K562 (cell line): ENCODE measurements at places on chromosomes 5 and 9.

- DNase-seq: no peak
Observed at GRCh38 chr9:83372957-83373356, 165.2 kb downstream of the FRMD3 start.

- no peak for DNase-seq
Observed at GRCh38 chr5:169474226-169474625, 109.3 kb upstream of the SPDL1 start.

GRCh38 chr5:533955-534742, 9.9 kb upstream of the SLC9A3 start:
- DNase-seq: no peak

DNA sequence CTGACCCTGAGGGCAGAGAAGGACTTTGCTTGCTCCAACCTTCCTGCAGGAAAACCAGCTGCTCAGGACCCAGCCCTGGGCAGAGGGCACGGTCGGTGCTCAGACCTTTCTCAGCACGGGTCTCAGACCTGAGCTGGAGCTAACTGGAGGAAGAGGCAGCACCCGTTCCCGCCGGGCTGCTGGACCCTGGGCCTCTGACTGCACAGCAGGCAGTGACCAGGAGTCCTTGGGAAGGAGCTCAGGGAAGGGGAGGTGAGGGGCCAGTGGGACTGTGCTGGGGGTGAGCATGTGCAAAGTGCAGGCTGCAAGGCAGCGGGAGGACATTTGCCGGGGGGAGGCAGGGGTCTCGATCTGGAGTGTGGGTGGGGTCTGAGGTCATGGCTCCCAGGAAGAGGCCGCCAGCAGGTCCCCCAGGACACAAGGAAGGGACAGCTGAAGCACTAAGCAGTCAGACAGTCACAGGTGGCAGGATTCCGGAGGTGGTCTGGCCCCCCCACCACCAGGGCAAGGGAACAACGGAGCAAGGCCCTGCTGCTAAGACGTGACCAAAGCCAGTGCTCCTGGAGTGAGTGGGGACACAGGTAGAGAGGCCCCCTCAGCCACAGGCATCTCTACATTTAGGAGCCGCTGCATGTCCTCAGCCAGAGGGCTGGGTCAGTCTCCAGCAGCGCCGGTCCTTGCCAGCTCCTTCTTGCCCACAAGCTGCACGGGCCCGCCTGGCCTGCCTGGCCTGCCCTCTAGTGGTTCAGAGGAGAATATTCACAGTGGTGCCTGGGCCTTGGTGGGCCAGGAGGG, 4.8 kb upstream of the DPM2 start:
- DNase-seq: peak; percentile 67

GRCh38 chr9:126474786-126475485, 138.8 kb upstream of the LMX1B start:
- no peak for DNase-seq

DNA sequence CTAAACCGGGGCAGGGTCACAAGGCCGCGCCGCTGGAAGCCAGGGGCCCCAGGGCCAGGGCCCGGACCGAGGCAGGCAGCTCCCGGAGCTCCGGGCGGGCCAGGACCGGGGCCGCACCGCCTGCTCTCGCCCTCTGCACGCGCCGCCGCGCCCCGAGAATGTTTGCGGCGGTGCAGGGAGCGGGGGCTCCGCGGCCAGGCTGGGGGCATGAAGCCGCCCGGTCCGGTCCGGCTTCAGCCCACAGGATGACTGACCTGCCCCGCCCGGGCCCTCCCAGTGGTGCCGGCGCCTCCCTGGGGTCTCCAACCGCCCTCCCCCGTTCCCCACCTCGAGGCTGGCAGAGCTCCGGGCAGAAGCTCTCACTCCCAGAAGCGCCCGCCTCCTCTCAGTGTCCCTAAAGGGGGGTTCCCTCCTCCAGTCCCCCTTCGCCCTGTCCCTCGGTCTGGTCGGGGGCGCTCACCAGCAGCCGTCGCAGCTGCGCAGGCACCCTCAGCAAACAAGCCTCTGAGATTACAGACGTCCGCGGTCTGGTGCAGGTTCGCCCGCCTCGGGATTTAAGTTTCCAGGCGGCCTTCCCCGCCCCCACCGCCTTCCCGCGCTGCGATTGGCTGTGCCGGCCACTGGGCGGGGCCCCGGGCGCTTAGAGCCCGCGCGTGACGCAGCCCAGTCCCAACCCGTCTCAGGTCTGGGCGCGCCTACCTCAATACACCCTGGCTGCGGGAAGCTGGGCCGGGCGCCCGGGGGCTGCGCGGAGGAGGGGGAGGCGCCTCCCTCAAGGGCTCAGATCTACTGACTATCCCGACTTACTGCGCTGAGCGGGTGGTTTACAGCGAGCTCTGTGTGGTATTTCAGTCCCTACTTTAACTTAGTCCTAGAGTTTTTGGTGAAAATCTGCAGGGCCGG, at the start of gene CTSV:
Gene CTSV (minus strand): TSS at position 532 of the 903 bp plus-strand sequence. CDS start 1,099 bp downstream, outside the sequence.
- peak; percentile 99 for DNase-seq

- DNase-seq: no peak
Observed at GRCh38 chr9:26508897-26509296, 383.7 kb downstream of the CAAP1 start.

GRCh38 chr9:100324594-100325200, 28.0 kb downstream of the TEX10 start:
- no peak for DNase-seq

DNA sequence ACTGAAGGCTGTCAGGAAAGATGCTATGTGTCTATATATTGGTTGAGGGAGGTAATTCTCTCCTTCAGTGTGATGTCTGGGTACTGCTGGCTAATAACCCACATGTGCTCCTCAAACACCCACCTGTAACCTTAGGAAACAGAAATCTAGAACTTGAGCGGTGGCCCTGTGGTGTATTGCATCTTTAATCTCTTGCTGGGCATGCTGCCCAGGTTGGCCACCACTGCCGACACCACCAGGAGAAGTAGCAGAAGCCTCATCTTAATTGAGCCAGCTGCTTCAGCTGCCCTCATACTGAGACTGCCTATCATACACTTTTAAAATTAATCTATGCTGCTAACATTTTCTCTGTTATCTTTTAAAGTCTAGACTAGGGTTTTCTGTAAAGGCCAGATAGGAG, 103.5 kb upstream of the C5orf63 start:
- DNase-seq: no peak

- DNase-seq: no peak
Observed at GRCh38 chr5:1193591-1193985, 7.8 kb upstream of the SLC6A19 start.

DNA sequence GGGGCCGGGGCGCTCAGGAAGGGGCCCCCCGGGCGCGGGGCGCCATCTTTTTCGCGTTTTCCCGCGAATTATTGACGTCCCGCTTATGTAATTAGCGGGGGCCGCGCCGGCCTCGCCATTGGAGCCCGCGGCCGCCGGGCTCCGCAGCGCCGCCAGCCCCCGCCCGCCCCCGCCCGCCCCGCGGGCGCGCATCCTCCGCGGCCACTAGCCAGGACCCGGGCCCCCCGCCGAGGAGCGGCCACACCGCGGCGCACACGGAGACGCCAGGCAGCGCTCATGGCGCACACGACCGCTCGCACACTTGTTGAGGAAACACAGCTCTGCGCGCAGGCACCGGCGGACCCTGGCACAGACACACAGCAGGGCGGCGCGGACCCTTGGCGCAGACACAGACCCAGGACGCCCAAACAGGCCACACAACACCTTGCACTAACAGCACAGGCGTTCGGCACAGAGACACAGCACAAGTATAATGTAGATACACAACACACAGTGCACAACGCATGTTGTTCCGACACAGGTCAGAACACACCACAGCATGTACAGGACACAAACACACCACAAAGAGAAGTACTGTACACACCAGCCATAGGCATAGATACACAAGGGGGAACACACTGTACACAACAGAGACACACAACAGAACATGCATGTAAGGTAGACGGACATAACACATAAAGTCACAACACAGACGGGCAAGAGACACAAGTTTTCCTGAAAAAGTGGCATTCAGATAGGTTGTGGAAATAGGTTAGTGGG, 467 bp upstream of the PHF19 start:
- peak; percentile 98 for DNase-seq

- no peak for DNase-seq
Observed at GRCh38 chr9:21002040-21002439, 29.4 kb downstream of the HACD4 start.

- no peak for DNase-seq
Observed at GRCh38 chr5:140383300-140383699, 18.3 kb upstream of the ANKHD1 start.

DNA sequence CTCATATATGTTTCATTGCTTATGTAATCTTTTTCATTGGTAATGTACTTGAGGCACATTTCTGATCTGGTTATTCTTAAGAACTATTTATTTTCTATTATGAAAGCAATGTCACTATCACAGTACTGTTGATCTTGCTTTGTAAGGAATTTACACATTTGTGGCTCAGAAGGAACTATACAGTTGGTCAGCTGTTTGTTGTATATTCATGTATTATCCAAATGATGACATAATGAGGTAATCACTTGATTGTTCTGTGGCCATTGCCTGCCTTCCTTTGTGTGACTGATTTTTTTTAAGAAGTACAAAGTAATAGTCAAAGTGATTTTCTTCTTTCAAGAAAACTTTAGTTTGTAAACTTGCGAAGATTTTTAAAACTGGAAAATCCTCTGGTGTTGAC, 399.9 kb downstream of the TMEM161B start:
- no peak for DNase-seq

DNA sequence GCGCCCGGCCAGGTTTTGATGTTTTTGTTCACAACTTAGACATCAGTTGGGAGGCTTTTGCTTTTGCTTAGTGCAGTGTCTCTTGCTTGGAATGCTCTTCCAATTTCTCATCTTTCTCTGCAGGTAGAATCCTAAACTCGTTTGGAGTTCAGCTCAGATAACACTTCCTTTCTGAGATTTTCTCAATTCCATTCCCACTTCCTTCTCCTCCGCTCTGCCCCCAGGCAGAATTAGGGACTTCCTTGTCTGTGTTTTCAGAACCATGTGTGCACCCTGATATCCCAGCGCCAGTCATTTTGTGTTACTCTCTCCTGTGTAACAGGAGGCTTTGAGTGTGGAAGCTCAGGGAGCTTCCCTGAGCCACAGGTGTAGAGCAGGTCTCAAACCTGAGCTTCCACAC, 171.0 kb downstream of the INSYN2B start:
- no peak for DNase-seq

DNA sequence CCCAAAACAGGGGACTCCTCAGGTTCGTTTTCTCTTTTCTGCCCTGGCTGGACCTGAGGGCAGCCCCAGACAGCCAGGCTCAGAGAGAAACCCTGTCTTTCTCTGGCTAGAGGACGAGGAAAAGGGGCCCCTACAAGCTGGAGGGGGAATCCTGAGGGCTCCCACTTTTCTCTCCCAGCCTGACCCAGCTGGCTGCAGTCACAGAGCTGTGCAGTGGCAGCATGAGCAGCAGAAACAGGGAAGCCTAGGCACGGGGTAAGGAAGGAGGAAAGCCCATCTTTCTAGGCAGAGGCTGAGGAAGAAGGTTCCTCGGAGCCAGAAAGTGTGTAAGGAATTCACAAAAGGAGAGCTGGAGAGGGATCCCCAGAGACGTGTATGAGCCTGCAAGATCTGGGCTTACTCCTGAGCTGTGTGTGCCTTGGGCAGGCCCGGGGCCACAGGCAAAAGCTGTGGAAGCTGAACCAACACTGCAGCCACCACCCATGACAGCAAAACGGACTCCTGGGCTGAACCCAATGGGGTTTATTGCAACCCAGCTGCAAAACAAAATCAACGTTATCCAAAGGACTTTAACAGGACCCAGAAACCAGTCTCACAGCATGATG, 16.2 kb downstream of the CAMSAP1 start:
- no peak for DNase-seq

- no peak for DNase-seq
Observed at GRCh38 chr5:73540192-73540591, 25.2 kb downstream of the ANKRA2 start.

DNA sequence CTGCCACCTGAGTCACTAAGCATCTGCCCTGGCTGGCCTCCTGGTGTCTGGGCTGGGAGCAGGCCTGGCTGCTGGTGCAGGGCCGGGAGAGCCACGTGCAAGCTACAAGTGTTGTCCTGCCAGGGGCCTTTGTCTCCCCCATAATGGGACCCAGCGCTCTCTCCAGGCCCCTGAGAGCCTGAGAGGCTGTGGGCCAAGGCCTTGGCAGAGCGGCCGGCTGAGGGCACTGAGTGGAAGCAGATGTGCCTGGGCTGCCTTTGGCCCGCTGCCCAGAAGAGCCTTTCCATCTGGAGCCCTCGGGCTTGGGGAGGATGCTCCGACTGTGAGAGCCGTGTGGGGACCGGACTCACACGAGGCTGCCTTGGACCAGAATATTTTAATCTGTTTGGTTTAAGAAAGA, 185.5 kb downstream of the RGS3 start:
- DNase-seq: no peak

DNA sequence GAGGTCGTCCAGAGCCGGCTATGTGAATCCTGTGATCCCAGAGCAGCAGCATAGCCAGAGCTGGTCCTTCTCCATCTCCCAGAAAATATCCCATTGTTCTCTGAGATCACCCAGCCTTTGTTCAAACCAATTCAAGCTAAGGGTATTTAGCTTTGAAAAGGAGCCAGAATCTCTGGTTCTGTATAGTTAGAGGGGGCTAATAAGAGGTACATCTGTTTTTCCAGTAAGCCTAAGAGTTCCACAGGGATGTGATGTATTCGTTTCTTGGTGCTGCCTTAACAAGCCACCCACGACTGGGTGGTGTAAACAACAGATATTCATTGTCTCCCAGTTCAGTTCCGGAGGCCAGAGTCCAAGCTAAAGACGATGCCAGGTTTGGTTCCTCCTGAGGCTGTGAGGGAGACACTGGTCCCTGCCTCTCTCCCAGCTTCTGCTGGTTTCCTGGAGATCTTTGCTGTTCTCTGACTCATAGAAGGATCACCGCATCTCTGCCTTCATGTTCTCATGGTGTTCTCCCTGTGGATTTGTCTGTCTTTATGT, 344.8 kb downstream of the MTRR start:
- no peak for DNase-seq

DNA sequence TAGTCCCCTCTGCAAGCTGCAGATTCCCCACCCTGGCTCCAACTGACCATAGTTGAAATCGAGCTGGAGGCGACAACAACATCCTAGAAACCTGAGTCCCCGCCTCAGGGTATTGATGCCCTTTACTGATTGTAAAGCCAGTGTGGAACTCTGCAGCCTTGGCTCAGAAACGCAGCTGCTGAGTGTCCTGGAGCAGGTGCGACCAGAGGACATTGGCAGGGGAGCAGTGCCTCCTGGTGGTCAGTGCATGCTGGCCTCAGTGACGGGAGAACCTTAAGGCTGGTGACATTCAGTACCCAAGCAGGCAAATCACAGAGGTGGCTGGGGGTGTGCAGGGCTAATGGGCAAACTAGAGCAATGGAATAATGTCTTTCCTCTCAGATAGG, 20.4 kb upstream of the ZNF354B start:
- peak; percentile 27 for DNase-seq
